ENCODE measurements at places on chromosomes 7 and 10. TPM values are rescaled to one million over a fixed set of nuclear protein-coding genes. Genes with fewer than 3 reads are reported as not detected.
A peak's percentile ranks its signal among the peaks of the same experiment; 100 is the strongest.

ADAM8 gene
- 2.2 TPM for total RNA-seq

- DNase-seq, result no peak
These were observed 143.3 kb upstream of the LRGUK start for GRCh38 chr7:133983685-133984419.

DNA sequence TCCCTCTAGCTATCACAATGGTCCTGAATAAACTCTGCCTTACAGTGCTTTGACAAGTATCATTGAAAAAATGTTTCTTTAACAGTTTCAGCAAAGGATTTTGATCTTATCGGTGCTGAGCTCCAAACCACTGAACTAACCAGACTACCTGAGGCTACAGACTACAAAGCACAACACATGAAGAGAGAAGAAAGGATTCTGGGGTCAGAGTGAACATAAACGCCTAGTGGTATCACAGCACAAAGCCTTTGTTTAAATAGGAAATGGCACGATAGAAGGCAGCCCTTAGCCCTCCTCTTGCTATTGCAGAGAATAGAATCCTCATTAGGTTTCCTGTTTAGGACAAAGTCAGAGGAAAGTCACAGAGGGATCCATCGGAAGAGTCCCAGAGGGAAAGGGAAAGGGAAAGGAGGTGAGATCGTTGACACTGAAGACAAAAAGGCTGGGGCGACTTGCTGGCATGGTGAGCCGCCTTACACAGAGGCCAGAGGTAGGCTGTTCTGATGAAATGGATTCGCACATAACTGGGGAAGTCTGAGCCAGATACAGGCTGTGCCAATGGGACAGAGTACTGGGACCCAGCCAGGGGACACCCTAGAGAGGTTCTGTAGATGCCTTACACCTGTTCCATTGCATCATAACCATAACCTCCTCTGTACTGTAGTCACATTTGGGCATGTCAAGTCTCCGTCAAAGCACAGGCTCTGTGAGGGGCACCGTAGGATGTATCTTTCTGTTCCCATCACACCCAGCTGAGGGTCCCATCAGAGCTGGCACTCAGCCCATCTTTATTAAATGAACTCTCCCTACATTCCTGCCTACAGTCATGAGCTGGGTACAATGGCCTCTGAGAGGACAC is 71.5 kb downstream of the XPNPEP1 start:
- no peak for DNase-seq

GRCh38 chr7:151308256-151308655 is 33.4 kb upstream of the NUB1 start:
- DNase-seq, result no peak

- DNase-seq, result no peak
These were observed 150.9 kb upstream of the KAT6B start for GRCh38 chr10:74675484-74675883.

MUC12 gene
- not detected for total RNA-seq

DNA sequence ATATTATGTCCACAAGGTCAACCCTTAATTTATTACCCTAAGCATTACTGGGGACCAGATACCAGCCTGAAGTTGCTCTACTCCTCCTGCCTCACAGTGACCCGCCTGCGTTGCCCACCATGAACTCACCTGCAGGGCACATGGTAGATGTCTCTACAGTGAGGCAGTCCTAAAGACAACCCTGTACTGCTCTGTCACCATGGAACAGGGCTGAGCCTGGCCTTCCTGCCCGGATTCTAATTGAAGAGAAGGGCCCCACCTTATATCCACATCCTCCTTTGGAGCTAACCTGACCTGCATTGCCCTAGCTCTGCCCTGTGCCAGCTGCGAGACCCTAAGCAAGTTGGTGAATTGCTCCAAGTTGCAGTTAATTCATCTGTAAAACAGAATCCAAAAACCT is 4.1 kb downstream of the SH3PXD2A start:
- DNase-seq, result no peak

GRCh38 chr10:78319841-78320240 is 286.2 kb downstream of the RPS24 start:
- DNase-seq, result no peak

- no peak for DNase-seq
These were observed 22.2 kb upstream of the TPST1 start for GRCh38 chr7:66182920-66183319.

DNA sequence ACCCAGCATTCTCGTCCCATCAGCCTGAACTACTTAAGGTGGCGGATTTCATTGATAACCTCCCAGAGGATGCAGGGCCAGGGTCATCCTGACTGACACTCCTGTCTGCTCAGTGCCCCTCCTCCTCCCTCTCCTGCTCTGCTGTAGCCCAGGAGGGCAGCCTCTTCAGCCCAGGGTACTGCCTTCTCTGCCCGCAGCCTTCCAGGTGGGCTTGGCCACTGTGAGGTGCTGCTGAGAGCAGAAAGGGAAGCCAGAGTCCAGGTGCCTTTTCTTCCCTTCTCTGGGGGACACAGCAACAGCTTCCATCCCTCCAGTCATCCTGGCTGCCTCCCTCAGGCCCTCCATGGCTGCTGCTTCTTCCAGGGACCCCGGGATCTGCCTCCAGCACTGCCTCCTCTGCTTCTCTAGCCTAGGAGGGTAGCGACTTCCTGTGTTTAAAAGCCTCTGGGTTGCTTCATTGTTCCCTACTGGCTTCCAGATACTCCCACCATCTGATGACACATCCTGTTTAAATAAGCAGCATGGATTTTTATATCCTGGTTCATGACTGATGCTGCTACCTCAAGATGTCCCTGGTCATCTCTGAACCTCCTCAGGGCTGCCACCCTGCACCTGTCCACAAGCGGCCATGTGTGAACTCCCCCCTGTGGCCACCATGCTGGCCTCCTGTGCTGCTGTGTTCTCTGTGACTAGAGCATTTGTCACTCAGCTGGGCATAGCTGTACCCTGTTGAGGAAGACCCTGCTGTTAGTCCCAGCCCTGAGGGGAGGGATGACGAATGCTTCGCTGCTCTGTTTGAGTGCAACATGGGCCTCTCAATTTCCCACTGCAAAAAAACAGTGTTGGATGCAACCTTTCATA is 55.8 kb downstream of the AKR1C4 start:
- DNase-seq, result no peak

DNA sequence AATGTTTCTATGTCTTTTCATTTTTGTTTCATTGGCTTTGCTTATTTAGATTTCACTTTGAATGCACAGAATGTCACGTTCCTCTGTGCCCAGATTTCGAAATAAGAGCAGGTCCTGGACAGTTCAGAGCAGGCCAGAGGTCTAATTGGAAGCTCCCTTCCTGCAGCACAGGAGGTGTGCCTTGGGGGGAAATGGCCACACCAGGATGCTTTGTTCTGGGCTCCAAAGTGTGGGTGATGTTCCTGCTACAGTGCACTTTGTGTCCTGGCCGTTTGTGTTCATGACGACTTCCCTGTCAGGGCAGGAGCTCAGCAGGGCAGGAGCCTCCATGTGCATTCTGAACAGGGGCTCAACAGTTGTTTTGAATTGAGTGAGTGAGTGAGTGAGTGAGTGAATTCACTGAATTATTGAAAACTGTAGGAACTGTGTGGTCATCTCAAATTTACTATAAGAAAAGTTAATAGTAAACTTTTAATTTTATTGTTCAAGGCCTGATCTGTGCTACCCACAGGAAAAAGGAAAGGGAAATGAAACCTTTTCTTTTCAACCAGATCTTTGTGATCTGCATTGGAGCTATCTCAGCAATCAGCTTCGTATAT is 109.5 kb upstream of the GJD4 start:
- DNase-seq, result no peak

GRCh38 chr10:25308278-25308677 is 133.5 kb downstream of the GPR158 start:
- no peak for DNase-seq

TCAF2 gene
- total RNA-seq, result 0.97 TPM

DNA sequence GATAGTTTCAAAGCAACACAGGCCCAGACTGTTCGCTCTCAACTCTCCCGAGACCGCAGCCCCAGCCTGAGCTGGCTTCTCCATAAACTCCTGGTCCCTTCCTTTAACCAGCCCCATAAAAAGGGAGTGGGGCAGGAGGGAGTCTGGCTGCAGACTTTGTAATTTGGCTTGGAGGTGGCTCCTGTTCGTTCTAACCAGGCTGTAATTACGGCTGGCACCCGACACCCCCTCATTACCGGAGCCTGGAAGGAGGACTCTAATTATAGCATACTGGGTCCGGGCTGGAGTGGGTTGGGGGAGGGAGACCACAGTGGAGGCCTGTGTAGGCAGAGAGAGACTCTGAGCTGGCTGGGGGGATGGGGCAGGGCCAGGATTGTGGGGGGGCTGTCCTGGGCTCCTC is 49.7 kb downstream of the UNC5B start:
- DNase-seq, result no peak

SYCE1 gene
- not detected for total RNA-seq

AOAH gene
- 0.99 TPM for total RNA-seq

DNA sequence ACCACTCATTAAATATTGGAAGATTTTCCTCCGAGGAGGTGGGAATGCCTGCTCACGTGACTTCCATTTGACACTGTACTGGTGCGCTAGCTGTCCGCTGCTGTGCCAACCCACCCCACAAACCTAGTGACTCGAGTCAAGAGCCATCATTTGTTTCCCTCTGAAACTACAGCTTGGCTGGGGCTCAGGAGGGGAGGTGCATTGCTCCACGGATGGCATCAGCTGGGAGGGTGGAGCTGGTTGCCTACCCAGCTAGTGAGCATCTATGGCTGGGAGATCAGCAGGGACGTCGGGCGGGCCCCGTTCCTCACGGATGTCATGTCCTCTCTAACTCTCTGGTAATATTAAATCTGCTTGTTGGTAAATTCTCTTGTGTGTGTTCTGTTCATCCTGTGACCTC is 9.5 kb upstream of the FOXL3 start:
- DNase-seq, result peak; percentile 32

SPDYE5 gene
- not detected for total RNA-seq

DNA sequence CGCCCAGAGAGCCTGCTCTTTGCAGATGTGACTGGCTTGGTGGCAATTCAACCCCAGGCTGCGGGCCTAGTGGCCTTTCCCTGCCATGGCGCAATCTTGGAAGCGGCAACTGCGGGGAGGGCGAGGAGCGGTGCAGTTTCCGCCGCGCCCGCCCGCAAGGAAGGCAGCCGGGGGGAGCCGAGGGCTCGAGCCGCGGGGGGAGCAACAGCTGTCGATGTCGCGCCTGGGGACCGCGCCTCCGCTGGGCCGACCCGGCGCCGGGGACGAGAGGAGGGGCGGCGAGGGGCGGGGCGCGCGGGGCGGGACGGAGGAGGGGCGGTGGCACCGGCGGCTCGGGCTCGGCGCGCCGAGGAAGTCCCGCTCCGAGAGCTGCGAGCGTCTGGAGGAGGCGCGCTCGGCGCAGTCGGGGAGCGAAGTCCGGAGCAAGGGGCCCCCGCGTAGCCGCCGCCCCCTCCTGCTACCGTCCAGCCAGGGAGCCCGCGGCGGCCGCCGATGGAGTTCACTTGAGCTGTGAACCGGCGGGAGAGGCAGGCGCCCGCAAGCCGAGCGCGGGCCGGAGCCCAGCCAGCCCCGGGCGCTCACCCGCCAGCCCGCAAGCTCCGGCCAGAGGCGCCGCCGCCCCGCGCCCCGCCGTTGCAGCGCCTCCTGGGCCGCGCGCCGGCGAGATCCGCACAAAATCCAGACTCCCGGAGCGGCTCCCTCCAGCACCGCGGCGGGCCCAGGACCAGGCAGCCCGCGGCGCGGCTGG is 438.1 kb upstream of the GALNT17 start:
- peak; percentile 91 for DNase-seq

GRCh38 chr10:95237376-95238170 is 43.5 kb downstream of the ACSM6 start:
- DNase-seq, result no peak

LRGUK gene
- 0.43 TPM for total RNA-seq

- DNase-seq, result no peak
These were observed 80.8 kb downstream of the NKX6-2 start for GRCh38 chr10:132705173-132705572.

DNA sequence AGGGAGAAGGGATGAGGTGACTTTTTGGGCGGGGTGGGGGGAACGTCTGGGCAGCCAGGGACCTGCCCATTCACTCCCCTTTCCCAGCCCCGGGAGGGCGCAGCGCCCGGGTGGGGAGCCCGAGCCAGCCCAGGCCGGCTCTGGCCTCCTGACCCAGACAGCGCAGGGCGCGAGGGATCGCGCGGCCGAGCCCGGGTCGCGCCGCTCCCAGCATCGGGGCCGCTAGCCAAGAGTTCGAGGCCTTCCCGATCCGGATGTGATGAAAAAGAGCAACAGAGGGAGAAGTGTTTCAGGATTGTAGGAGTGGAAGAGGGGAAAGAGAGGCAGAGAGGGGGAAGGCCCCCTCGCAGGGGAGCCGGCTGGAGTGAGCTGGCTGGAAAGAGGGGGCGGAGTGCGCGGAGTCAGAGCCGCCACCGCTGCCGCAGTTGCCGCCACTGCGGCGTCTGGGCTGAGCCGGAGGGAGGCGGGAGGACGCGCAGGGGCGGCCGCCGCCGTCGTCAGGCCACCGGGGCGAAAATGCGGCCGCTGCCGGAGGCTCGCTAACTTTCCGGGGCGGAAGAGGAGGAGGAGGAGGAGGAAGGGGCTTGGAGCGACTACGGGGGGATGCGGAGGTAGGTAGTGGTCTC is at the start of gene MDFIC:
TSS of gene MDFIC (plus strand) at position 69 of the 626 bp plus-strand sequence. CDS start 940 bp downstream, outside the sequence.
- peak; percentile 71 for DNase-seq

DNA sequence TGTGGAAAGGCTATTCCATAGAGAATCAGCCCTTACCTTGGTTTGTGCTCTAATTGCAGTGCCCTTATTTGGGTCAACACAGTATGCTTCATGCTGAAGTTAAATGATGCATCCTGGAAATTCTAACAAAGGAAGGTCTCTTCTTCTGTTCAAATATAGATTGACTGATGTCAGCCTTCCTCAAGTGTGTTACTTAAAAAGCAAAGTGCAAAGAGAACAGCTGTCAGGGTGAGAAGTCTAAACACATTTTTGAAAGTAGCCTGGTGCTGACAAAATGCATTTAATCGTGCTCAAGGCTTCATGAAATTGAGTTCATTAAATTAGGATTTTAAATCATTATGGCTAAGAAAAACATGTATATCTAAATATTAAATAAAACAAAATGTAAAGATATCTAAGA is 19.5 kb downstream of the AGR2 start:
- no peak for DNase-seq

DNA sequence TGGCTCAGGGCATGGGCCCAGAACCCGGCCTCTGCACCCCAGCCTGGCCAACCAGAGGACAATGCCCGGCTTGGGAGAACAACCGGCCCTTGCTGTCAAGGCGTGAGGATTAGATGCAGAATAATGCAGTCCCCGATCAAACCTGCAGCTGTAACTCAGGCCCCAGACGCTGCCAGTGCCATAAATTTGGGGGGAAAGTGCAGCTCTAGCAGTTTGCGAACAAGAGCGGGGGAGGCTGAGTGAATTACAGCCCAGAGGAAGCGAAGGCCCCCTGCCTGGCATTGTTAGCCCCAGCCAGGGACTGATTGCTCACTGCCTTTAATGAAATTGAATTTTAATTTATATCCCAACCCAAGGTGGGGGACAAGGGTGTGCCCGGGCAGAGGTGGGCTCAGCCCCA is 38.0 kb upstream of the GNA12 start:
- no peak for DNase-seq

All from psoas muscle (tissue), 8 donors.